Activated CD8-positive, alpha-beta T cell treated with anti-CD3 and anti-CD28 coated beads for 36 hours (primary cell): ENCODE measurements at places on chromosomes 2 and 18.
A peak's percentile ranks its signal among the peaks of the same experiment; 100 is the strongest.

DNA sequence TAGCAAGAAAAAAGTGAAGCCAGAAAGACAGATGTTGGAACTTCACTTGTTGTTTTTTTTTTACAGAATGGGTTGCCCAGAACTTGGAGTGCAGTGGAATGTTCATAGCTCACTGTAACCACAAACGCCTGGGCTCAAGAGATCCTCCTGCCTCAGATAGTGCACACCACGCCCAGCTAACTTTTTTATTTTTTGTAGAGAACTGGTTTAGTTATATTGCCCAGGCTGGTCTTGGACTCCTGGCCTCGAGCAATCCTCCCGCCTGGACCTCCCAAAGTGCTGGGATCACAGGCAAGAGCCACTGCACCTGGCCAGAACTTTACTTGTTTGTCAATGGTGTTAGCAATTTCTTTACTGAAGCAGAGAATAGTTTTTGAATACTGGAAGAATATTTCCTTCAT, 11.9 kb upstream of the ASPRV1 start:
- H3K27me3 ChIP-seq = no peaks in the 10 kb centered on the region
- H3K27ac ChIP-seq = no peak overlapping the region
- DNase-seq = no peak

DNA sequence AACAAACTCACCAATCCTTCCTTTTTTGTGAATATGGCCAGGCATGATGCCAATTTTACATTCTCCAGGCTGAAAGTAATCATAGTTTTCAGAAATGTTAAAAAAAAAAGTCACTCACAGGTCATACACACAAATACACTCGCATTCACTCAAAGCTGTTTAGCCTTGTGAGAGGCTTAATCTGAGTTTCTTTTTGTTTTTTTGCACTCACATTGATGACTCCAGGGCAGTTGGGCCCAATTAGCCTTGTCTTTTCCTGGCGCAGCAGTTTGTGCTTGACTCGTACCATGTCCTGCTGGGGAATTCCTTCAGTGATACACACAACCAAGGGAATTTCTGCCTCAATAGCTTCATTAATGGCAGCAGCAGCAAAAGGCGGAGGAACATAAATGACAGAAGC, 18.0 kb downstream of the SUCLG1 start:
- H3K36me3 ChIP-seq = peaks cover 48% of the 10 kb centered on the region
- no peak overlapping the region for H3K27ac ChIP-seq
- no peak for DNase-seq
- no peak overlapping the region for H3K4me3 ChIP-seq

- no peak overlapping the region for H3K4me3 ChIP-seq
- H3K4me1 ChIP-seq = peaks cover 6% of the 10 kb centered on the region
- H3K36me3 ChIP-seq = no peaks in the 10 kb centered on the region
- H3K27me3 ChIP-seq = peaks cover 23% of the 10 kb centered on the region
- DNase-seq = peak; percentile 4
Observed at GRCh38 chr2:118061135-118061955, 26.9 kb upstream of the INSIG2 start.

DNA sequence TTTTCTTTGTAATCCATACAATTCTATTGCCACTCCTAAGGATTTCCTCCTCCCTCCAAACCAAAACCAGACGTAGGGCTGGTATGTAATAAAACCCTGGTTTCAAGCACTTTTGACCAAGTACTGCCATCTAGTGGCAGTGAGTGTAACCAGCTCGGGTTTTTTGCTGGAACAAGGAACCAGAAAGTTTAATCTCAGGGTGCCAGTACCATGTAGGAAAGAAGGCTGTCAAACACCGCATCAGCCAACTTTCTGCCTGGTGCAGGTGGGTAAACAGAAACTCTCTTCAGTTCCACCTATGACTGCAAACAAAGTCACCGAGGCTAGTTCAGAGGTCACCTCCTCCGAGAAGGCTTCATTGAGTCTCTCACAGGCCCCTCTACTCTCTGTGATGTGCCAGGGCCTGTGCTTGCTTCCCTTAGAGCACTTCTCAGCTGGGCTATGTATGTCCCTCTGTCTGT, 10.2 kb upstream of the THNSL2 start:
- no peaks in the 10 kb centered on the region for H3K4me1 ChIP-seq
- no peaks in the 10 kb centered on the region for H3K27me3 ChIP-seq
- DNase-seq = peak; percentile 62
- no peak overlapping the region for H3K27ac ChIP-seq
- no peak overlapping the region for H3K4me3 ChIP-seq

GRCh38 chr18:1053331-1054315, 149.0 kb downstream of the ADCYAP1 start:
- DNase-seq = no peak
- no peak overlapping the region for H3K4me3 ChIP-seq
- H3K27ac ChIP-seq = no peak overlapping the region
- H3K27me3 ChIP-seq = no peaks in the 10 kb centered on the region
- H3K4me1 ChIP-seq = no peaks in the 10 kb centered on the region
- H3K36me3 ChIP-seq = no peaks in the 10 kb centered on the region

DNA sequence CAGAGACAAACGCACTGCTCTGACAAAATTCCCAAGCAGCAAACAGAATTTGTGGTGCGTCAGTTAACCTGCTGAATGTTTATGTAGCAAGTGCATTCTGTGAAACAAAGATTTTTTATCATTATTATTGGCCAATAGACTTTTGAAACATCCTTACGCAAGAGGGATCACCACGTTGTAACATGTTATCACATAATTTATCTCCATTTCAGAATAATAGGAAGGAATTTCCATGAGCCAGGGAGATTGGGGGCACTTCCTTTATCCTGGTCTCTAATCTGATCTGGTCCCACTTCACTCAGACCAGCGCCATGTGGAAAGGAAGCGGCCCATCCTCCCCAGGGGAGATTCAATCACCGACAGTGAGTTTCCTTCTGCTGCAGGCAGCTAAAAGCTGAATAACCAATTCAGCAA, 166.1 kb downstream of the PID1 start:
- no peak overlapping the region for H3K27ac ChIP-seq
- no peaks in the 10 kb centered on the region for H3K36me3 ChIP-seq
- H3K4me1 ChIP-seq = no peaks in the 10 kb centered on the region
- no peaks in the 10 kb centered on the region for H3K27me3 ChIP-seq
- H3K4me3 ChIP-seq = no peak overlapping the region

DNA sequence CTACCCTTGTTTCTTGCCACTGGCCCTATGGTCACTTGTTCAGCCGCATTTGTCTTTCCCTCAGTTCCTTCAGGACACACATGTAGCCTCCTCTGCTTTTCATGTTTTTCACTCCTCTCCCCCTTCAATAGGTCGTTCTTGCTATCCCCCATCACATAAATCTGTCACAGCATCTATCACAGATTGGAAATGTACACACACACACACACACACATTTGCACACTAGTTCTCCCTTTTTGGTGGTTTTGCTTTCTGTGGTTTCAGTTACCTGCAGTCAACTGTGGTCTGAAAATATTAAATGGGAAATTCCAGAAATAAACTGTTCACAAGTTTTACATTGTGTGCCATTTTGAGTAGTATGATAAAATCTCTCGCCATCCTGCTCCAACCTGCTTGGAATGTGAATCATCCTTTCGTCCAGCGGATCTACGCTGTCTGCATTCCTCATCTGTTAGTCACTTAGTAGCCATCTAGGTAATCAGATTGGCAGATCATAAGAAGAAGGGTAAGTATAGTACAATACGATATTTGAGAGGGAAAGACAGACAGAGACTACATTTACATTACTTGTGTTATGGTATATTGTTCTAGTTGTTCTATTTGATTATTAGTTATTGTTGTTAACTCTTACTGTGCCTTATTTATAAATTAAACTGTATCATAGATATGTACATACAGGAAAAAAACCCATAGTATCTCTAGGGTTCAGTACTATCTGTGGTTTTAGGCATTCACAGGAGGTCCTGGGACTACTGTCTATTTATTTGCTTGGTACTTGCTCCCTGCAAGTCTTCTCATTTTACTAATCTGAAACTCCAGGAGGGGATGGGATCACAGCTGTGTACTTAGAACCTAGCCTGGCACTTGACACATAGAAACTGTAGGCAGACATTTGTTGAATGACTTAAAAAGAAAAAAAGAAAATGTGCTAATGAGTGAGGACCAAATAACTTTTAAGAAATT, 86.1 kb upstream of the PNPT1 start:
- H3K27ac ChIP-seq = no peak overlapping the region
- H3K27me3 ChIP-seq = peaks cover 5% of the 10 kb centered on the region
- H3K4me1 ChIP-seq = no peaks in the 10 kb centered on the region
- no peak for DNase-seq
- H3K4me3 ChIP-seq = no peak overlapping the region

- DNase-seq = no peak
- no peaks in the 10 kb centered on the region for H3K27me3 ChIP-seq
- peaks cover 54% of the 10 kb centered on the region for H3K36me3 ChIP-seq
- no peak overlapping the region for H3K4me3 ChIP-seq
- no peak overlapping the region for H3K27ac ChIP-seq
- H3K4me1 ChIP-seq = peaks cover 6% of the 10 kb centered on the region
Observed at GRCh38 chr2:238449241-238449640, 22.5 kb downstream of the ASB1 start.

- no peak overlapping the region for H3K27ac ChIP-seq
- no peak for DNase-seq
- H3K4me3 ChIP-seq = no peak overlapping the region
- H3K4me1 ChIP-seq = no peaks in the 10 kb centered on the region
- no peaks in the 10 kb centered on the region for H3K36me3 ChIP-seq
- H3K27me3 ChIP-seq = peaks cover 5% of the 10 kb centered on the region
Observed at GRCh38 chr2:55966401-55967118, 43.0 kb upstream of the EFEMP1 start.

DNA sequence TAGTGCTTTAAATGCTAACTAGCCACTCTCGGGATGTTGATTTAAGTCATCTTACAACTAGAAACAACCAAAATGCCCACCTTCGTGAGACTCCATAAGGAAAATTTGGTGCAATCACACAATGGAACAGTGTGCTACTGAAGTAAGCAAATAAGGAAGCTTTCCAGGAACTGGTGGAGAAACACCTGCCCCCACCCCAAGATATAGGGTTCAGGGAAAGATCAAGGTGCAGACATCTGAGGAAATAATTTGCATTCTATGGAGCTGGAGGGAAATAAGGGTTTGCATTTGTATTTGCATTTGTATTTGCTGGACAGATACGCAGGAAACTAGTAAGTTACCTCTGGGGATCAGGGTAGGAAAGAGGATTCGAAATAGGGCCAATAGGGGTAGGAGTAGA, 90.9 kb downstream of the ACAA2 start:
- no peak overlapping the region for H3K4me3 ChIP-seq
- no peak for DNase-seq
- H3K36me3 ChIP-seq = no peaks in the 10 kb centered on the region
- no peak overlapping the region for H3K27ac ChIP-seq
- H3K27me3 ChIP-seq = peaks cover 23% of the 10 kb centered on the region

GRCh38 chr2:237128026-237128703, 42.5 kb downstream of the COPS8 start:
- no peak overlapping the region for H3K27ac ChIP-seq
- peak; percentile 88 for DNase-seq
- H3K4me3 ChIP-seq = no peak overlapping the region
- no peaks in the 10 kb centered on the region for H3K36me3 ChIP-seq
- H3K4me1 ChIP-seq = no peaks in the 10 kb centered on the region

DNA sequence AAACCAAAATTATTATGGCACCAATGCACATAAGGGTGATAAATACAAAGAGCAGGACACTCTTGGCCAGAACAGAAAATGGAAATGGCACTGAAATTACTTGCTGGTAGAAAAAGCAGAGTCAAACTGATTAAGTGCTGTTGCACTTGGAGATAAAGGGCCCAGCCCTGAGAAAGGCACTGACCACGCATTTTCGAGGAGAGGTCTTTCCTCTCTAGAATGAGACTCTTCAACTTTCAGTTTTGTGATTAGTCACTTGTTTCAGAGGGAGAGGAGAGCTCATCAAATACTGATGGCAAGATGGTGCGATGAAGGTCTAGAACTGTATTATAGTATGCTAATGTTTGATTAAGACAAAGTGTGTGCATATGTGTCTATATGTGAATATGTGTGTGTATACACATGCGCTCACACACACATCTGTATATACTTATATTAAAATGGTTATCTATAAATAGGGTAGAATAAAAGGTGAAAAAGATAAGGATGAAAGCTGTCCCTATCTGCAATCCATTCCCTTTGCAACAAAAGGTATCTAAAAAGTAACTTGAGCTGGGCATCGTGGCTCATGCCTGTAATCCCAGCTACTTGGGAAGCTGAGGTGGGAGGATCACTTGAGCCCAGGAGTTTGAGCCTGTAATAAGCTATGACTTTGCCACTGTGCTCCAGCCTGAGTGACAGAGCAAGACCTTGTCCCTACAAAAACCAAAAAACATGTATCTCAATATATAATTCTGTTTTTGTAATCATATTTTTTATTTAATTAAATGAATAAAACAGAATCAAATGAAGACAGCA, 48.8 kb upstream of the ZDBF2 start:
- no peaks in the 10 kb centered on the region for H3K4me1 ChIP-seq
- peaks cover 13% of the 10 kb centered on the region for H3K27me3 ChIP-seq
- DNase-seq = no peak
- H3K36me3 ChIP-seq = no peaks in the 10 kb centered on the region
- H3K4me3 ChIP-seq = no peak overlapping the region

DNA sequence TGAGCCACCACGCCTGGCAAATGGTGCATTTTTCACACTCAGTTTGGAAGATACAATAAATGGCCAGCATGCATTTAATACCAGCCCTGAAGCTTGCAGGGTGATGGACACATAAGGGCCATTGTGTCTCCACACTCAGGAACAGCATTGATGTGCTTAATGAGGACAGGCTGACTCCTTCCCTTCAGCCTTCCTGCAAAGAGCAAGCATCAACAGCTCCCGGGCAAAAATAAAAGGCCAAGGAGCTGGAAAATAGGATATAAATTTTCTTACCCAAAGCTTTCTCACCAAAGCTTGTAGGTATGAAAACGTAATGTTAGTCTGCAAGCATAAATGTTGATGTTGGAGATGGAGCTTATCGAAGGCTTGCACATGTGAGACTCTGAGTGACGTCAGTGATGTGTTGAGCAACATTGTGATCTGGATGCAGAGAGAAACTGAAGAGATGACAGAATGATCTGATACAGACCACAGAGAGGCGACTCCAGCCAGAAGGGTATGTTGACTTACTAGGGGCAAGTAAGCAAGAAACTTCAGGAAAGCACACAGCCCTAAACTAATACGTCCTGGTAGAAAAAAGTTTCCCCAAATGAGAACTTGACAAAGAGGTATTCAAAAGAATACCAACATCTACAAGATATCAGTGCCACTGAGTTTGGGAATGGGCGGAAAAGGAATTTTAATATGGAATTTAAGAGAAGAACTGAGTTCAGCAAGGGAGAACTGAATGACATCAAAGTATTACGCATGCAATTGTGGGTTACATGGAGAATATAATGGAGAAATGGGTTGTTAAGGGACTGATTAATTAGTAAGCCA, 256.5 kb downstream of the TGIF1 start:
- H3K4me3 ChIP-seq = no peak overlapping the region
- peaks cover 31% of the 10 kb centered on the region for H3K27me3 ChIP-seq
- H3K4me1 ChIP-seq = peaks cover 2% of the 10 kb centered on the region
- DNase-seq = no peak
- H3K27ac ChIP-seq = no peak overlapping the region

GRCh38 chr2:88590998-88591613, 36.2 kb downstream of the EIF2AK3 start:
- H3K4me1 ChIP-seq = peaks cover 3% of the 10 kb centered on the region
- peaks cover 23% of the 10 kb centered on the region for H3K36me3 ChIP-seq
- H3K4me3 ChIP-seq = no peak overlapping the region
- H3K27ac ChIP-seq = peak overlapping the region; percentile 5

GRCh38 chr2:240981280-240981679, 17.1 kb upstream of the SNED1 start:
- H3K4me3 ChIP-seq = no peak overlapping the region
- no peaks in the 10 kb centered on the region for H3K4me1 ChIP-seq
- no peak overlapping the region for H3K27ac ChIP-seq
- no peaks in the 10 kb centered on the region for H3K36me3 ChIP-seq
